SJSA1 (cell line): ENCODE measurements at places on chromosomes 7 and 10.

GRCh38 chr7:98697485-98698240 is 80.6 kb downstream of the NPTX2 start:
- no peak overlapping the region for H3K27ac ChIP-seq
- H3K4me1 ChIP-seq = no peaks in the 10 kb centered on the region
- DNase-seq = no peak

DNA sequence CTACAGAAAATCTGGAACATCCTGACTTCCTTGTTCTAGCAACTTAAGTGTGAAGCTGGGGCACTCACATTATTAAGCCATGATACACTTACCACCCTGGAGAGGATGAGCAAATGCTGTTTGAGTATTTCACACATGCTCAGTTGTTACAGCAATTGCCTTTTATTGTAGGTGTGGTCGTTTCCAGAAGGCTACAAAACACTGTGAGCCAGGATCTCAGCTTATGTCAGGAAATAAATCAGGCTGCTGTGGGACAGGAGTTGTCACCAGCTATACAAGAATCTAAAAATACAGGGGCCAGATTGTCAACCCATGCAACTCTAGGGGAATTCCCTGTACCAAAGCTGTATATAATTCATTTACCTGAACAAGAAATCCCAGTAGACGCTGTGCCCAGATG is 273.3 kb upstream of the SP4 start:
- 0 out of 2 replicates have a peak, but pooled peaks cover 10% of the 10 kb centered on the region for H3K27me3 ChIP-seq
- DNase-seq = no peak
- no peaks in the 10 kb centered on the region for H3K36me3 ChIP-seq
- H3K4me1 ChIP-seq = no peaks in the 10 kb centered on the region

GRCh38 chr7:6020371-6021286 is 10.5 kb upstream of the ANKRD61 start:
- H3K36me3 ChIP-seq = peaks cover 100% of the 10 kb centered on the region
- DNase-seq = no peak
- H3K4me1 ChIP-seq = no peaks in the 10 kb centered on the region
- no peak overlapping the region for H3K27ac ChIP-seq
- H3K4me3 ChIP-seq = no peak overlapping the region
- no peaks in the 10 kb centered on the region for H3K27me3 ChIP-seq

- no peaks in the 10 kb centered on the region; the same call in 1 of the 2 replicates for H3K27me3 ChIP-seq
- no peak overlapping the region for H3K4me3 ChIP-seq
- no peaks in the 10 kb centered on the region for H3K36me3 ChIP-seq
- DNase-seq = no peak
Observed at GRCh38 chr7:50565977-50566376, 772 bp upstream of the DDC start.

- DNase-seq = no peak
- H3K27me3 ChIP-seq = no peaks in the 10 kb centered on the region
- H3K4me3 ChIP-seq = no peak overlapping the region
- H3K4me1 ChIP-seq = no peaks in the 10 kb centered on the region
Observed at GRCh38 chr7:138292951-138293350, 167.1 kb upstream of the TRIM24 start.

- no peaks in the 10 kb centered on the region for H3K27me3 ChIP-seq
- no peak overlapping the region for H3K27ac ChIP-seq
- H3K36me3 ChIP-seq = no peaks in the 10 kb centered on the region
- DNase-seq = no peak
- H3K4me1 ChIP-seq = no peaks in the 10 kb centered on the region; the same call in 1 of the 2 replicates
Observed at GRCh38 chr7:81902536-81902935, 132.7 kb upstream of the HGF start.

- no peaks in the 10 kb centered on the region for H3K27me3 ChIP-seq
- peaks cover 38% of the 10 kb centered on the region for H3K36me3 ChIP-seq
- H3K4me1 ChIP-seq = peaks cover 14% of the 10 kb centered on the region
- DNase-seq = no peak
- H3K4me3 ChIP-seq = no peak overlapping the region
Observed at GRCh38 chr10:486666-487322, 202.7 kb downstream of the DIP2C start.

GRCh38 chr10:125159932-125160855 is at the start of gene CTBP2:
TSS of gene CTBP2 (minus strand) at chr10:125160563.
- H3K4me1 ChIP-seq = peaks cover 35% of the 10 kb centered on the region
- peak within 1 kb of the TSS; percentile 98 for H3K4me3 ChIP-seq
- H3K36me3 ChIP-seq = peaks cover 14% of the 10 kb centered on the region
- H3K27me3 ChIP-seq = no peaks in the 10 kb centered on the region
- peak within 1 kb of the TSS; percentile 85 for H3K27ac ChIP-seq
- peak; percentile 40 for DNase-seq

GRCh38 chr7:155731380-155731779 is 80.9 kb downstream of the SHH start:
- DNase-seq = no peak
- H3K4me1 ChIP-seq = no peaks in the 10 kb centered on the region
- no peaks in the 10 kb centered on the region for H3K27me3 ChIP-seq
- no peak overlapping the region for H3K27ac ChIP-seq

- peaks cover 11% of the 10 kb centered on the region for H3K4me1 ChIP-seq
- no peak overlapping the region for H3K4me3 ChIP-seq
- no peaks in the 10 kb centered on the region for H3K36me3 ChIP-seq
- H3K27ac ChIP-seq = no peak overlapping the region
Observed at GRCh38 chr10:89398003-89398749, 5.8 kb downstream of the IFIT1 start.

DNA sequence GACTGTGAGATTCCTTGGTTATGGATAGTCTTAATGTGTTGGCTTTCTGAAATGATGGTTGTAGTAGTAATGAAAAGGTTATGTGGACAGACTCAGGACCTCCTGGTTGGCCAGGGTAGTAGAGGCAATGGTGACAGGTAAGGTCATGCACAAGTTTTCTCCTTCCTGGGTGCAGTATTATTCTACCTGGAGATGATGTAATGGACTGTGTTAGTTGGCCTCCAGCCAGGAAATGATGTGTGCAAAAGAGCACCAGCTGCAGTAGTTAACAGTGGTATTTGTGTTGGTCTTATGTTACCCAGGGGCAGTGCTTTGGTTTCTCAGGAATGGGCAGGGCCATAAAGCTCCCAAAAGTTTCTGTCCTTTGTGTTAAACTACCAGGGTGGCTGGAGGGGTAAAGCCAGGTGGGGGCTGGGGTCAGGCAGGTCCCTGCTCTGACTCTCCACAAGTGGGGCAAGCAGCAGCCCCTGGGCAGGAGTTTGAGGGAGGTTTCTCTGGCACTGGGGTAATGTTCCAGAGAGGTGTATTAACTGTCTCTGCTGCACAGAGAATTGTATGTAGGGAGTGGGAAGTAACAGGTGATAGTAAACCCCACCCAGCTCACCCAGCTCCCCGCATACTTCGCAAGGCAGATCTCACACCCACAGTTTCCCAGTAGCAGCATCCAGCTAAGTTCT is 36.3 kb downstream of the GPR22 start:
- H3K4me3 ChIP-seq = no peak overlapping the region
- no peak overlapping the region for H3K27ac ChIP-seq
- H3K36me3 ChIP-seq = no peaks in the 10 kb centered on the region
- H3K27me3 ChIP-seq = no peaks in the 10 kb centered on the region

DNA sequence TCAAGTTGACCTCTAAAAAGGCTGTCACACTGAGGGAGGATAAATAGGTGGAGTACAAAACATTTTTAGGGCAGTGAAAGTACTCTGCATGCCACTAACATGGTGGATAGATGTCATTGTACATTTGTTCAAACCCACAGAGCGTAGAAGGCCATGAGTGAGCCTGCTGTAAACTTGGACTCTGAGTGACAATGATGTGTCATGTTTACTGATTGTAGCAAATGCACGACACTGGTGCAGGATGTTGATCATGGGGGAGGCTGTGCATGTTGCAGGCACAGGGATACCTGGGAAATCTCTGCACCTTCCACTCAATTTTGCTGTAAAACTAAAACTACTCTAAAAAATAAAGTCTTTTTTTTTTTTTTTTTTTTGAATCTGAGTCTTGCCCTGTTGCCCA is 52.5 kb upstream of the GRID1 start:
- no peak for DNase-seq
- no peak overlapping the region for H3K27ac ChIP-seq
- H3K4me1 ChIP-seq = peaks cover 4% of the 10 kb centered on the region
- H3K27me3 ChIP-seq = peaks cover 4% of the 10 kb centered on the region; the same call in 1 of the 2 replicates
- H3K36me3 ChIP-seq = no peaks in the 10 kb centered on the region
- H3K4me3 ChIP-seq = no peak overlapping the region
